ENCODE measurements at places on chromosomes 6 and 20. TPM values are rescaled to one million over a fixed set of nuclear protein-coding genes. Genes with fewer than 3 reads are reported as not detected.

BTN2A1 gene
- 7.8 TPM for total RNA-seq

CAPN11 gene
- total RNA-seq, result 8.6 TPM

CRISP2 gene
- total RNA-seq, result not detected

SYNDIG1 gene
- total RNA-seq, result not detected

C2 gene
- total RNA-seq, result not detected

SMLR1 gene
- not detected for total RNA-seq

LGSN gene
- not detected for total RNA-seq

ANKEF1 gene
- 2.3 TPM for total RNA-seq

RNF217 gene
- 39.1 TPM for total RNA-seq

OPRL1 gene
- 5.0 TPM for total RNA-seq

GPR6 gene
- total RNA-seq, result not detected

COL21A1 gene
- total RNA-seq, result 0.06 TPM

IDH3B gene
- total RNA-seq, result 111 TPM

FKBP1A gene
- total RNA-seq, result 181 TPM

PPP1R10 gene
- total RNA-seq, result 14.7 TPM

CCN6 gene
- not detected for total RNA-seq

PTPRK gene
- total RNA-seq, result 44.7 TPM

ALDH5A1 gene
- total RNA-seq, result 0.49 TPM

GMDS gene
- total RNA-seq, result 5.5 TPM

SYCP2L gene
- 0.13 TPM for total RNA-seq

PCK1 gene
- not detected for total RNA-seq
